Retinal pigment epithelial cell (primary cell): ENCODE measurements at places on chromosomes 11 and 22.
A peak's percentile ranks its signal among the peaks of the same experiment; 100 is the strongest.

DNA sequence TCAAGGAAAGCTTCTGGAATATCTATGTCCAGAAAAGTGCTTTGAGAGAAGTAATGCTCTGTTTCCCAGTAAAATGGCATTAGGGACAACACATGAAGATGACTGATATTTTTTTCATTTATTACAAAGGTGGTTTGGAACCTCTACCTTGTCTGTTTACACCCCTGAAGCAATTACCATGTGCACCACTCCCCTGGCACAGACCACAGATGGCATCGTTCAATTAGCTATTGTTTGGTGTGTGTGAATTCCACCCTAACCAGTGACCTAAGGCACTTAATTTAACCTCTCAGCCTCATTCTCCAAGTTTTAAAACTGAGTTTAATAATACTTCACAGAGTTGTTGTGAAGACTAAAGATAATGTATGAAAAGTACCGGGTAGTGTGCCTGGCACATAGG, 127.6 kb upstream of the BMAL1 start:
- no peak for DNase-seq

GRCh38 chr22:35648066-35649025, at the start of gene APOL6:
Gene APOL6, plus strand, starts transcription at chr22:35648446. Its CDS starts 7,980 bp downstream, at chr22:35656426.
- no peak for DNase-seq

- DNase-seq: no peak
Observed at GRCh38 chr11:123601136-123601535, 53.3 kb downstream of the SCN3B start.

DNA sequence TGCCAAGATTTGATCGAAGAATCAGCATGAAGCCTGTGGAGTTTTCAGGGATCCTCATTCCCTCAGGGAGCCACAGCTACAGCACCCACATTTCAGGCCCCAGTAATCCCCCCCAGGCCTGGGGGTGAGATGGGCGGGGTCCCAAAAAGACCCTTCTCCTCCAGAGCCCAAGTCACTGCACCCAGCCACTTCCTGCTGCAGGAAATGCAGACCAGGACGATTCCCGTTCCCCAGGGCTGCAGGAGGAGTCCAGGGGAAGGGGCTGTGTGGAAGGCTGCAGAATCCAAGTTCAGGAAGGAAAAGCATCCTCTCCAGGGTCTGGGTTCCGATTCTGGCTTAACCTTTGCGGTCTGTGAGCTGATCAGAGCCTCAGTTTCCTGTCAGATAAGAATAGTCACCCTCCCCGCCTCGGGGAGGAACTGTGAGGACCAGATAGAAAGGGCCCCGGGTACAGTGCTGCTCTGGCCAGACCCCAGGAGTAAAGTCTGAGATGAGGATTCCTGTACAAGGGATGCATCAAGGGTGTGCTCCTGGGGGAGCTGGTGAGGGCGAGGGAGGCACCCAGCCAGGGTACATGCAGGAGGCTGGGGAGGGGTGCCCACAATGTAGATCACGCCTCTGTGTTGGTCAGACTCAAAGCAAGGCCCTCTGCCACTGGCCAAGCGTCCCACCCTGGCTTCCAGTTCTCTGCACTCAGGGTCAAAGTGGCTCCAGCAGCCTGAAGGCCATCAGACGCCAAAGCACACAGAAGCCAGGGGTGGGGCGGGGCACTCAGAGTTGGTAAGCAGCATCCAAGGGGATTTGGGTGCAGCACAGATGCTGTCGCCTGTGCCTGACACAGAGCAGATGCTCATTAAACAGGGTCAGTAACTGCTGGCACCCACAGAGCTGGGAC, 30.1 kb upstream of the TP53I11 start:
- no peak for DNase-seq

- DNase-seq: no peak
Observed at GRCh38 chr22:43081968-43082367, 7.2 kb downstream of the TTLL1 start.

DNA sequence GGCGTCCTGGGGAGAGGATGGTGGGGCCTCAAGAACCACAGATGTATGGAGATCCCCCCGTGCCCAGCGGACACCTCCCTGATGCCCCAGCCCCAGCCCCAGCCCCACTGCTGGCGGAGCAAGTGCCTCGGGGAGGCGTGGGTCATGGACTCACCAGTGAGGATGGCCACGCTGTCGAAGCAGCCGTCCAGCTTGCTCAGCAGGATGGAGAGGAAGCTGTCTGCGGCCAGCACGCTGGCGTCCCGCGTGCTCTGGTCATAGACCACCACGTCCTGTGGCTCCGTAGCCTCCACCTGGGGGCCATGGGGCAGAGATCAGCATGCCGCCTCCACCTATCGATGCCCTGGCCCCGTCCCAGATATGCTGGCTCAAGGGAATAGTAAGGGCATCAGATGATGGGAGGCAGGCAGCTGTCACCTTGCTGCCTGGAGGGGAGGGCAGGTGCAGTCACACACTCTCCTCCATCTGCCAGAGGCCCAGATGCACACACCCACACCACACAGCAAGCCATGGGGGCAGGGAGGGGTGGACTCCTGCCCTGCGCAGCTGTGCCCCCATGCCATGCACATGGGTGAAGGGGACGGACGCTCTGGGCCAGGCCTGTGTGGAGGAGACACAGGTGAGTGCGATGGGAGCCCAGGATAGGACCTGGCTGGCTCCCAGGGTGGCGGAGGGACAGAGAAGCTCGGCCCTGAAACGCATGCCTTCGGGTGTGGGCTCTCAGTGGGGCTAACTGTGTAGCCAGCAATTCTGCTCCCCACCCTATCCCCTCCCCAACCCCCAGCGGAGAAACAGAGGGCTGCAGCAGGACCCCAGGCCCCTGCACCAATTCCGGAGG, 8.2 kb downstream of the DUSP8 start:
- DNase-seq: no peak

GRCh38 chr11:11915625-11916024, 73.9 kb downstream of the USP47 start:
- DNase-seq: no peak

- no peak for DNase-seq
Observed at GRCh38 chr11:87529486-87529885, 491.8 kb downstream of the TMEM135 start.

DNA sequence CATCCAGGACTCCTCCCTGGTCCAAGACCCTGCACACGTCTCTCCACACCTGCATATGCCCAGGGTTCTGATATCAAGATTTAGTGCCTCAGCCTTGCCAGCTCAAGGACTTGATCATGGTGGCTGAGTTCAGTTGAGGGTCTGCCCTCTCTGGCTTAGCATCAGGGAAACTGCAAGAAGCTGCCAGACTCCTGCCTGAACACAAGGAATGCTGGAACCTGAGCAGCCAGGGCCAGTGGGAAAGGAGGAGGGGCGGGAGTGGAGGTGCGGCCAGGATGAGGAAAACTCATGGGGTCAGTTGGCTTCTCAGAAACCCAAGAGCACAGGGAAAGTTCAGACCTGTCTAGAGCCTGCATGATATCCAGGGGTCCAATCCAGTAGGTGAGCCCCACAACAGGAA, 546.1 kb downstream of the BUD13 start:
- no peak for DNase-seq

DNA sequence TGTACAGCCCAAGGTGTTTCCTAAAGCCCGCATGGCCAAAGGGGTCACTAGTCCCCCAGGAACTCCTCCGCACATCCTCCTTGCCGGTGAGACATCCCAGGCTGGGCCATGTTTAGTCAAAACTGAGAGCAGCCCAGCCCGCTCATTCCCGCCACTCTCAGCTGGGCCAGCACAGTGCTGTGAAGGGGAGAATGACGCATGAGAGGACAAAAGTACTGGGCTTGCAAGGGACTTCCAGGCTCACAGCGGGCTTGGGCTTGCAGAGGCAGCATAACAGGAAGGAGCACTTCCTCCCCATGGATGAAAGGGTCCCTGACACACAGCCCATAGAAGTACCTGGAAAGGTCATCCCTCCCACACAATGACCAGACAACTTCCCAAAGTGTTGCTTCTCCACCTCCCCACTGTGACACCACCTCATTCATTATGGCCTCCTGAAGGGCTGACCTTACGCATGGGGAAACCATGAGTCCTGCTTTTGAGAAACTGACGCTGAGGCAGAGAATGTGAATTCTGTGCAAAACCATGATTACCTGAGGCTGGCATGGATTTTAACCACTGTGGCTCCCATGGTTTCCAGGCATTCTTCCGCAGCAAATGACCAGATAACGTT, 19.1 kb downstream of the ETS1 start:
- DNase-seq: no peak

GRCh38 chr22:46040471-46041465, 63.8 kb upstream of the WNT7B start:
- DNase-seq: no peak

GRCh38 chr22:26883393-26883792, 226.0 kb downstream of the MIAT start:
- DNase-seq: no peak

GRCh38 chr11:69745201-69745600, 29.9 kb downstream of the FGF4 start:
- no peak for DNase-seq

DNA sequence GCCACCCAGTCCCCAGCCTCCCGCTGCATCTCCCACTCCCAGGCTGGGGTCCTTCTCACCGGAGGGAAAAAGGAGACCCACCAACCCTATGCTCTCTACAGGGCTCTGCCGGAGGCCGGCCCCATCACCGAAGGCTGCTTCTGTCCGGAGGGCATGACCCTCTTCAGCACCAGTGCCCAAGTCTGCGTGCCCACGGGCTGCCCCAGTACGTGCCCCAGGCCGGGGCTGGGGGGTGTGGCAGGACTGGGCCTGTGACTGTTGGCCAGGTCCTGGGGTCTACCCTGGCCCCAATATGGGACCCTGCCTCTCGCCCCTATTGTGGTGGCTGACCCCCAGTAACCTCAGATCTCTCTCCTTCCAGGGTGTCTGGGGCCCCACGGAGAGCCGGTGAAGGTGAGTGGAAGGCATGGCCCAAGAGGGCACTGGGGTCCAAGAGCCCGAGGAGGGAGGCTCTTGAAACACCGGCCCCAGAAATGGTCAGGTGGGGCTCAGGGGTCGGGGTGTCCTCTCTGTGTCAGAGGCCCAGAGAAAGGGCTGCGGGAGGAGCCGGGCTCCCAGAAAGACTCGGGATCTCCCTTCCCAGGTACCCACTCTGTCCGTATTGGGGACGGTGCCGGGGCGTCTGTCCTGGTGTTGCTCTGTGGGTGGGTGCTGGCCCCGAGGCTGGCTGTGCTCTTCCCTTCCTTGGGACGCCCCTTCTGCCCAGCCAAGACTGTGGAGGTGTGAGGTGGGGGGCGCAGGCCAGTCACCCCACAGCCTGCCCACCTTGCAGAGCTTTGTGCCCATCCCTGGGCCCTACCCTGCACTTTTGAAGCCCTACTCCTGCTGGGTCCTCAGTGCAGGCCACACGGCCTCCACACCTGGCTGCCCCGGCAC, 26.1 kb upstream of the MUC5B start:
- DNase-seq: no peak

DNA sequence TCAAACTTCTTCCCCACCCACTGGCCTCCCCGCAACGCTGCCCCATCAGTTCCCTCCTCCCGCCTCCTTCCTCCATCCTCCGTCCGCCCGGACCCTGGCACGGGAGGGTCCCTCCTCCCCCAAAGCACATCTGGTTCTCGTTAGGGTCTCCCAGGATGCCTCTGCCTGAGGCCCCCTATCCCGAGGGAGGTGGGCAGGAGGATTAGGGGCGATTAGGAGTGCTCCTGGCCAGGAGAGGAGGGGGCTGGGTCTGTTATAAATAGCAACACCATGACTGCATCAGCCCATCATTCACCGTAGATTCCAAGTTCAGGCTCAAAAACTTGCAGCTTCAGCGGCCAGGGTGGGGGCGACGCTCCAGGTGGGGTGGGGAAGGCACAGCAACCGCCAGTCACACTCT, 10.4 kb downstream of the MYRF start:
- DNase-seq: peak; percentile 72

- DNase-seq: peak; percentile 91
Observed at GRCh38 chr22:20904008-20904979, 12.9 kb upstream of the CRKL start.

DNA sequence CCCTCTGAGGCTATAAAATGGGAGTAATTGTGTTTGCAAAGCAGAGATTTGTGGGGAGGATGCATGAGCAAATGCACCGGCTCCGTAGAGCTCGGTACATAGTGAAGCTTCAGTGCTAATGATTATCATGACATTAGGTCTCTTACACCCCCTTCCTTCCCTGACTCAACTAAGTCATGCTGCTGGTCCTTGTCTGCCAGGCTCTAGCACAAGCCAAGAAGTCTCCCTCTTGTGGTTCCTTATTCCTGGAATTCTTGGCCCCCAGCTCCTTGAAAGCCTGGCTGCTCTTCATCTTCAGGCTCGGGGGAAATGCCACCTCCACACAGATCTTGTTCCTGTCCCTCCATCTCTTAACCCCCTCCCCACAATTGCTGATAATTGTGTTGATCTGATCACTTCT, 45.7 kb upstream of the SYT13 start:
- no peak for DNase-seq

DNA sequence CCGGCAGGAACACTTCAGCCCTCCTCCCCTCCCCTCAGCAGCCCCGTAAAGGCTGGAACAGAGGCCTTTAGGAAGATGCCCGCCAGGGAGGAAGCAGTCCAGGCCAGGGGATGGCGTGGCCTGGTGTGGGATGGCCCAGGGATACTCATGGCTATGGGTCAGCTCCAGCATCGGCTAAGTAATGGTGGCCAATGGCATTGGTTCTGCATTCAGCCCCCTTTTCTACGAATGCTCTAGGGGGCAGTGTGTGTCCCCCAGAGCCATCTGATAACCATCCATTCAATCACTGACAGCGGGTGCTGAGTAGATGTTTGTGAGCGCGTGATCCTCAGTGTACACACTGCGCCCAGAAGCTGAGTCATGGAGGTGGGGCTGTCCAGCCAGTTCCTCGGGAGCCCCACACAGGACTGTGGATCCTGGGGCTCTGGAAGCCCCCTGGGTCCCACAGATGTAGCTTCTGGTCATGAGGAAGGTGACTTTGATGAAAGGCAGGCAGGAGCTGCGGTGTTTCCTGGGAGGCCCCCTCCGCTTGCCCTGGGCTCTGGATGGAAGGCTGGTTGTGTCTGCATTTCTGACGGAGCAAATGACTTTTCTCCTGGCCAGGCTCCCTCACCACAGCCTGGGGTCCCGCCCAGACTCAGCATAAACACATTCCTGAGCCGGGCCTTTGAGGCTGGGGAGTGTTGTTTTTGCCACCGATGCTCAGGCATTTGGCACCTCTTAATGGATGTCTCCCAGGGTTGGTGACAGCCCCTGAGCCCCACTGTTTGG, 46.5 kb downstream of the FBLN1 start:
- DNase-seq: no peak

- no peak for DNase-seq
Observed at GRCh38 chr11:12784445-12784844, 110.2 kb downstream of the TEAD1 start.

DNA sequence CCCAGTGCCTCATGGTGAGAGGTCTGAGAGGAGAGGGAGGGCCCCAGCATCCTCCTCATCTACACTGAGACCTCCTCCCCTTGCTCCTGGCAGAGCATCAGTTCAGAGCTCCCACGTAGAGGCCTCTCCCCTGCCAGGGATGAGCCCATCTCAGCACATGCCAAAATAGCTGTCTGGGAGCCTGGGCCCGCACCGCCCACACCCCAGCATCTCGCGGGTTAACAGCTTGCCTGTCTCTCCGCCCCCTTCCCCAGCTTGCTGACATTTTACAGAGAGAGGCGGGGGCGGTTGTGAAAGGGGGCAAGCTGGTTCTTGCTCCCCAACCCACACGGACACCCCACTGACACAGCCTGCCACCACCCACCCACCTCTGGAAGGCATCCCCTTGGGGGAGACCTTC, 6.4 kb downstream of the DGKZ start:
- no peak for DNase-seq
